ENCODE measurements at places on chromosomes 4 and X.
A peak's percentile ranks its signal among the peaks of the same experiment; 100 is the strongest.

GRCh38 chr4:2941138-2942036, 21.8 kb downstream of the NOP14 start:
- DNase-seq: no peak

GRCh38 chrX:7201496-7201895, 53.5 kb upstream of the PUDP start:
- DNase-seq: no peak

DNA sequence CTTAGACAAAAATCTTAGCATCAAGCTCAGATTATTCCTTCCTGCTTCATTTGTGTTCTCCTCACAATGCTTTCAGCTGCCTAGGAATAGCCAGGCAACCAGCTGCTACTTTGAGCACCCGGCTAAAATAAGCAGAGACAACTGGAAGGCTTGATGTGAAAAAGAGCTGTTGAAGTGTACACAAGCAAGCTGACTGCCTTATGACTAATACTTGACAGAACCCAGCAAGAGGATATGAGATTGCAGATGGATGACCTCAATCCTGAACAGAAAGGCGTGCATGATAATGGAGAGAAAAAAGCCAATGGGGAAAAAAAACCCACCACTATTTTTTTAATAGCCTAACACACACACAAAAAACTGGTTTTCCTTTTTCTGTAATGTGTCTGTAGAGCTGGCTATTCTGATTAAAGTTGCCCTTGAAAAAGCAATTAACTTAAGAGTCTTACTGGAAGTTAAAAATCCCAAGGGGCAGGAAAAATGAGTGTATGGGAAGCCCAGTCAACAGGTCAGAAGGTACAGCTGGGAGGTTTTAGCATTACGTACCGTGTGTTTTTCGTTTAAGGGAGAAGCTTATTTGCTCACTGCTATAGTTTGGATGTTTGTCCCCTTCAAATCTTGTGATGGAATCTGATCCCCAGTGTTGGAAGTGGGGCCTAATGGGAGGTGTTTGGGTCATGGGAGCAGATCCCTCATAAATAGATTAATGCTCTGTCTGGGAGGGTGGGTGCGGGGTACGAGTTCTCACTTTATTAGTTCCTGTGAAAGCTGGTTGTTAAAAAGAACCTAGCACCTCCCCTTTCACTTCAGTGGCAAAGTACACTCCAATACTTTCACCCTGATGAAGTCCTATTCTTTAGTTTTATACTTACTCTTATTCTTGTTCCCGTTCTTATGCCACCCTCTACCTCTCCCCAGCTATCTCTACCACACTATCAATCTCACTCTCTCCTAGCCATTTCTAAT, 37.1 kb upstream of the HERC6 start:
- peak; percentile 71 for DNase-seq

DNA sequence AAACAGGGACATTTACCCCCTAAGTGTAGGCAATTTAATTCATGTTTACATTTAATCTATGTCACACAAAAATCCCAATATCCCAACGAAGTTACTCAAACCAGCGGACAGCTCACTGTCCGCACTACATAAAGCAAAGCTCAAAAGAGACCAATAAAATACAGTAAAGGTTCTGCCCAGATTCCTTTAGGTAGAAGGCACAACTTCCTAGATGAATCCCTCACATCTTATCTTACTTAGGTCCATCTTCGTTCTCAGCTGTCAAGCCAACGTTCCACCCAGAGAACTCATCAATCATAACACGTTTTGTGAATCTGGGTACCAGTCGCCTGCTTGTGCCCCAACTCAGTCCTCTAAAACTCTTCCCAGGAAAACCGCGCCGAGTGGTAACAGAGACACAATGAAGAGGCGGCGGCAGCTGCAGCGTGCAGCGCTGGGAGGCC, 1.7 kb downstream of the HNRNPDL start:
- DNase-seq: no peak

DNA sequence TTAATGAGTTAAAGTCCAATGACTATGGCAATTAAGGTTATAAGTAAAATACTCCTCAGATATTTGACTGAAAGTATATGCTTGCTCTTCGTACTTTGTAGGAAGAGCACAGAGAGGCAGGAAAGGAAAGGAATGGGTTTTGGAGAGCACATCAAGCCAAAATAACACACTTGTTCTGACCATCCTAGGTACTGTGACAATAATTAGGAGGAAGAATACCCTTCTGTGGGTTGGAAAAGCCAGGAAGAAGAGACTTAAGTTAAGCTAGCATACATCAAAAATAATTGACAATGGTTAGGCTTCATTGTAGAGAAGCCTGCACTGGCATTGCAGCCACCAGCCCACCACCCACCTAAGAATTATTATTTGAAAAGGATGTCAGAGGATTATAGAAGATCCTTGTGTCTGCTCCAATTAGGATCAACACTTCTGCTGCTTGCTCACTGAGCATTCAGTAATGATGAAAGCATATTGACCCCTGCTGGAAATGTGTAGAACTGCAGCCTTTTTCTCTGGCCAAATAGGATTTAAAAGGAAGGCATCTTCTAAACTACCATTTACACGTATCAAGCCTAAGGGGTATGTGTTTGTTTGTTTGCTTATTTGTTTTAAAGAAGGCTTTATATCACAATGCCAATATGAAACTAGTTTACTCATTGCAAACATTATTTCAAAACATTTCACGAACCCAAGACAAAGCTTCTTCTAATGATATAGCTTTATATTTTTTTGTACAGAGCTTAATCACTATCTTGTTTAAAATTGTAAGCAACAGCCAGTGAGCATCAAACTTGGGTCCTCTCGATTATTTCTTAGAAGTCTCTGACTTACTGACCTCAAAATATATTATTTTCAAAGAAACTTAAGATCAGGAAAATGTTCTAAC, 286.2 kb upstream of the TET2 start:
- DNase-seq: peak; percentile 76

DNA sequence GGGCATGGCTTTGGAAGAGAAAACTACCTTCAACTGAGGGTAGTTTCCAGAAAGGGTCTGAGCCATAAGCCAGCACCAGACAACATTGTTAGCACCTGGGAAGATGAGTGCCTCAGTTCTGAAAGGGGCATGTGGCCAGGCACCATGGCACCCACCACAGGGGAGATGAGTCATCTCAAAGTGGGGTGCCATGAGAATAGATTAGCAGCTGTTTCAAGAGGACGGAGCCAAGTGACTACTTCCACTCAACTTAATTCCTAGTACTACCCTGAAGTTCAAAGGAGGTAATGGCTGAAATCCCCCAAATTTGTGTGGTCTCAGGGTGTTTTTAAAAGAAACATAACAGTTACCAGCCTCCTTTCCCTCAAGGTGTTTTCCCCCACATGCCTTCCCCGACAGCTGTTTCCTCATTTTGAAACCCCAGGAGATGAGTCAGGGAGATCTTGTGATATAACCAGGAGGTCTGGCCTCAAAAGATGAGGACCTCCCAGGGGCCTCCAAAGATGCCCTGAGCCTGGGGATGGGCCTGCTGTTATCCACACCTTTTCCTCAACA, 27.8 kb upstream of the FTHL17 start:
- DNase-seq: no peak

DNA sequence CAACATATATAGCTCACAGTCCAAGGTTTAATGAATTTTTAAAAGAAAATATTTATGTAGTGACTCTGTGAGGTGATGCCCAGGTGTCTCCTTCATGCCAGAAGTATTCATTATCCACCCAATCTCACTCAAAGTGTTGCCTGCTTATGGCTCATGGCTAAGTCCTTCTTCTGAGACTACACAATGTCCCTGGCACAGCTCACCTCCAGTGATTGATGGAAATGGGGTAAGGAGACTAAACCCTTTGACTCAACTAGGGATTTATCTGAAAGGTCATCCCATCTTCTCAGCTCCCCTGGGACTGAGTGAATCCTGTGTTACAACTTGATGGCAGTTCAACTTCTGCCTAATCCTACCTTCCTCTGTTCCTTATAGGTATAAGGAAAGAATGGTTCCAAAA, 74.2 kb downstream of the FAM13A start:
- DNase-seq: no peak

DNA sequence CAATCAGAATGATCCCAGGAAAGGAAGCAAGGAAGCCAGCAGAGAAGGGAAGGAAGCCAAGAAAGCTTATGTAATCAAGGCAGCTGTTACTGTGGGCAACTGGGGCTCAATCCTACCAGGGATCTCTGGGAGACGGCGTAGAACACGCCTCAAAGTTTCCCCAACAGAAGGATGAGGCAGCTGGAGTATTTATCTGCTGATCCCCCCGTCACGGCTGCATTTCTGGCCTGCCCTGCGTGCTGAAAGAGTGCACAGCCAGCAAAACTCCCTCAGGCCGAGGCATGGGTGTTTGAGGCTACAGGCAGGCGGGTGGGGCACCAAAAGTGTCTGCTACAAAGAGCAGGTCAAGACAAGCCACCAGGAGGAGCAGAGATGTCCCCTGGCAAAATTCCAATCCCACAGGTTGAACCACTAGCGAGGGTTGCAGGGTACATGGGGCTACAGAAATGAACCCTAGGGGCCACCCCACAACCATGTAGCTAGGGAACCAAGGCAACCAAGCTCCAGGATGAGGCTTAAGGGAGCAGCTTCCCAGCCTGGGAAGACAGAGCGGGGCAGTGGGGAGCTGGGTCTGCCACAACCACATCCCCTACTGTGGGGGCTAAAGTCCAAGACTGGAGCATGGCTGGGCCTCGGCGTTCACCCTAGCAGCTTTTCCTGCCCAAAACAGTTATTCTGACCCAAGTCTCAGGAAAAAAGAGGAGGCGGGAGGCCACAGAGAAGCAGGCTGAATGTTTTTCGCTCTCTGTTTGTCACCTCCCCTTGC, 113.4 kb downstream of the BCOR start:
- DNase-seq: no peak

GRCh38 chr4:108116423-108117168, 52.1 kb downstream of the LEF1 start:
- DNase-seq: no peak

DNA sequence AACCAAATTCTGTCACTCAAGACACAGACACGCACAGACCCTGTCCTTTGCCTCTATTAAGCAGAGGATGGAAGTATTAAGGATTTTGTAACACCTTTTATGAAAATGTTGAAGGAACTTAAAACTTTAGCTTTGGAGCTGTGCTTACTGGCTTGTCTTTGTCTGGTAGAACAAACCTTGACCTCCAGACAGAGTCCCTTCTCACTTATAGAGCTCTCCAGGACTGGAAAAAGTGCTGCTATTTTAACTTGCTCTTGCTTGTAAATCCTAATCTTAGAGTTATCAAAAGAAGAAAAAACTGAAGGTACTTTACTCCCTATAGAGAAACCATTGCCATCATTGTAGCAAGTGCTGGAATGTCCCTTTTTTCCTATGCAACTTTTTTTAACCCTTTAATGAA, 215.7 kb downstream of the GC start:
- DNase-seq: no peak

GRCh38 chrX:125954236-125954635, 211.9 kb downstream of the DCAF12L2 start:
- no peak for DNase-seq

DNA sequence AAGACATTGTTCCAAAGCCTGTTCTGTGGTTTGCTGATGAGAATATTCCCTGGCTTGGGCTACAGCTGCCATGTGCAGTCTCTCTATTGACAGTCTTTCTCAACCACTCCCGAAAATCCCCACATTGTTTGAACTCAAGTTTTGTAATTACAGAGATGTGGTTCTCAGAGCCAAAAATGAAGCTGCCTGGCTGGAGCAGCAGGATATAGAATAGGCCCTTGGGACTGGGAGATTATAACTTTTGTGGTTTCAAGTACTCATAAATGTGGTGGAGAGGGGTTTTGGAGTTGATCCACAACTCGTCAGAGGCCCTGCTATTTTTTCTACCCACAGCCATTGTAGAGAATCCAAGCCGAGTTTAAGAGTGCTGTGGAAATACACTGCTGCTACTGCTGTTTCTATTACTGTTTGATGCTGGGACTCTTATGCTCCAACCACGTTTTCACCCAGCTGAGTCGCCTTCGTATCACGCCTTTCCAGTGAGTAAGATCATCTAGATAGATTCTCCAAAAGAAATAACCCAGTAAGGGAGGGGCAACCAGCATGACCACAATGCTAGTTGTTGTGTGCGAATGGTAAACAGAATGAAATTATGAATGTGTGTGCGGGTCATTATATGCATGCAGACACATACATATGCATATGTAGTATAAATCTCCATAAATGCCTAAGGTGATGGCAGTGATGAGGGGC, 57.1 kb upstream of the ATXN3L start:
- DNase-seq: peak; percentile 15

GRCh38 chr4:148445071-148445859, 3.1 kb upstream of the NR3C2 start:
- no peak for DNase-seq

GRCh38 chr4:166435449-166435848, 562.4 kb downstream of the TLL1 start:
- no peak for DNase-seq

DNA sequence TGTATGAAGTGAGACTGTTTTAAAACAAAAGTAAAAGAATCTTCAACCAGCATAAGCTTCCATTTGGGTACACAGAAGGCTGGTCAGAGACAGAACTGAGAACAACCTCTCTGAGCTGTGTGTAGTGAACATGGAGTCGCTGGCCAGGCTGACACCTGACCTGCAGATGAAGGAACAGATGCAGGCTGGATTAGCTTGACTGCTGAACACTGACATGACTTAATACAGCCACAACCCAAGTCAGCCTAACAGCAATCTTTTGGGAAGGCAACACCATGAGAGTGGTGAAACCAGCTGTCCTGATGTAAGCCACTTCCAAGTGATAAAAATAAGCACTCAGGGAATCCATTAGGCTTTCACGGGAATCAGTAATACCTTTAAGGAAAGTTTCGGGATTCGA, 10.1 kb downstream of the SCARB2 start:
- no peak for DNase-seq

- peak; percentile 33 for DNase-seq
Measured at GRCh38 chr4:67565284-67565683, 6.8 kb downstream of the STAP1 start.

DNA sequence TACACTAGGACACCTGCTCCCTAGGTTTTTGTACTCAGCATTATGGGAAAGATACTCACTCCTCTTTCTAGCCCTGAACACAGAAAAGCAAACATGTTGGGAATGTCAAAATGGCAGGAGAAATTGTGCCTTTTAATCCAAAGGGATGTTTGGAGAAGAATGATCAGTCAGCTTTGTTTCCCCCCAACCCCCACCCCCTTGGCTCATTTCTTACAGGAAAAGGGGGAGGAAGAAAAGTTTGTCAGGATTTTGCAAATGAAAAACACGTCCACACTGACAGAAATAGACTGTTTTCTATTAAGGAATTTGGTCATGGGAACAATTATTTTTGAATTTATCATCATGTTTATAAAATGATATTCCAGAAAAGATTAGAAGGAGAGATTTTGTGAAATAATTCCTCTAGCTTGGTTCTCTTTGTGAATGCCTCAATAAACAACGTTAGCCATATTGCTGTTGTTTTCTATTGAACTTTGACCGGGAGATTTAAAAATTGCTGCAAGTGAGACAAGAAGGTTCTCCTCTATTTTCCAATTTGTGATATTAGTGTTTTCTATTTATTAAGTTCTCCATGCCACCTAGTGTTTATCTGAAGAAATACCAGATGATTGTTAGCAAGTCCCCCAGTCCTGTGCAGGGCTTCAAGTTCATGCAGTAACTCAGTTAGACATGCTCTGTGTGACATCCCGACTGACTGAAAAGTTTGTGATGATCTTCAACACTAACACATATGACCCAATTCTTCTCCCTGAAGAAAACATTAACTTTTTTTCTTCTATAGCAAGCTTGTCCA, 31.3 kb upstream of the TFDP3 start:
- peak; percentile 17 for DNase-seq
